RWPE1 (cell line): ENCODE measurements at places on chromosomes 2 and 18.

- DNase-seq: no peak
Observed at GRCh38 chr2:30769481-30769780, 37.8 kb downstream of the CAPN13 start.

GRCh38 chr2:197760293-197760657 is 24.8 kb downstream of the BOLL start:
- DNase-seq: no peak

GRCh38 chr2:124585277-124585676 is 560.2 kb downstream of the CNTNAP5 start:
- no peak for DNase-seq

GRCh38 chr2:190867212-190867611 is 13.4 kb upstream of the GLS start:
- no peak for DNase-seq

DNA sequence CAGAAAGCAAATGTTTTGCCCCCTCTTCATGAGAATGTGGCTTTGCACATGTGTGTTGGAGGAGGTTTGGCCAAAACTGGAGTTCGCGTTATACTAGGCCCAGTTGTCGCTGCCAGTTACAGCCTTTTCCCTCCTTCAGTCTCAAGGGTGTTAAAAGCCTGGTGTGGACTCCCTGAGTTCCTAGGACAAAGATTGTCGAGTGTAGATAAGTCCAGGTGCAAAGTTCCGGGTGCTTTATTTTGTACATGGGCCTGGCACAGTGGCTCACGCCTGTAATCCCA is 542 bp upstream of the RNF103 start:
- DNase-seq: no peak

DNA sequence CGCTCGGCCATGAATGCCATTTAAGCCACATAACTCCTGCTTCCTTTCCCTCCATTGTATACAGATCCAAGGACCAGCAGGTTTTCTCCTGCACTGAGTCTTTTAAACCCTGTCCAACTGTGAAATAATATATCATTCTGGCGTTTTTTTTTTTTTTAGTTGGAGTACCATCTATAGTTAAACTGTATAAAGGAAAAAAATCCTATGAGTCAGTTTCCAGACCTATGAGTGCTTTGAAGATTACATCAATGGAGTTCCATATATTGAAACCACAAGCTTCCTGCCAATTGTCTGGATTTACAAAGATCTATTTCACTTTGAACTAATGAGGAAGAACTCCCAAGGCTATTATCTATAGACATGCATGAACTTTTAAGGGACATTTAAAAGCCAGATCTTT is 2.4 kb upstream of the MALT1 start:
- DNase-seq: peak; percentile 39

DNA sequence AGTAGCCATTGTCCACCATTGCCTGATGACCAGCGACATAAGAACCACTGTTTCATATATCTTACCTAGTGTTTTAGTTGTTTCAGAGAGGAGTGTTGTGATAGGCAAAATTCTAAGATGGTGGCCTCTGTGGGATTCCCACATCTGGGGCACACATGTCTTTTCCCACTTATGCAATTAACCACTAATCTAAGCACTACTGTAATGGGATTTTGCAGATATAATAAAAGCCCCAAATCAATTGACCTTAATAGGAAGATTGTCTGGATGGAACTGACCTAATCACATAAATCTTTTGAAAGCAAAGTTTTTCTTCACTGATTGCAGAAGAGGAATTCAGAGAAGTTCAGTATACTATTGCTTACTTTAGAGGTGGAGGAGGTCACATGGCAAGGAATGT is 469.9 kb downstream of the NUP35 start:
- no peak for DNase-seq

GRCh38 chr2:26708457-26708856 is 15.9 kb downstream of the KCNK3 start:
- no peak for DNase-seq

DNA sequence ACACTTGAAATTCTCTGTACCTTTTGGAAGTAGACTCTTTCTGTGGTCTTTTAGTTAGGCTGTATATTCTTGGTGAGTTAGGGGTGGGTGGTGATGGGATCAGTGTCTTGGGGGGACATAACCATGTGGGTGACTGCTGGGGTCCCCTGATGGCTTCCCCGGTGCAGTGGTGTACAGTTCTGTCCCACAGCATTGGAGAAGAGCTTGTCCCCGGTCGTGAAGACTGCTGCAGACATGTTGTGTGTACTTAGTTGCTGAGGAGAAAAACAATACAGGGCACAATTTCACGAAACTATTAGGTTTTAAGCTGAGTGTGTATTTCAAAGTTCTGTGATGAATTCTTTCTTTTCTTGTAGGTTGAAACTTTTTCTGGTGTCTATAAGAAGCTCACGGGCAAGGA is 5.4 kb downstream of the RPS7 start:
- no peak for DNase-seq

DNA sequence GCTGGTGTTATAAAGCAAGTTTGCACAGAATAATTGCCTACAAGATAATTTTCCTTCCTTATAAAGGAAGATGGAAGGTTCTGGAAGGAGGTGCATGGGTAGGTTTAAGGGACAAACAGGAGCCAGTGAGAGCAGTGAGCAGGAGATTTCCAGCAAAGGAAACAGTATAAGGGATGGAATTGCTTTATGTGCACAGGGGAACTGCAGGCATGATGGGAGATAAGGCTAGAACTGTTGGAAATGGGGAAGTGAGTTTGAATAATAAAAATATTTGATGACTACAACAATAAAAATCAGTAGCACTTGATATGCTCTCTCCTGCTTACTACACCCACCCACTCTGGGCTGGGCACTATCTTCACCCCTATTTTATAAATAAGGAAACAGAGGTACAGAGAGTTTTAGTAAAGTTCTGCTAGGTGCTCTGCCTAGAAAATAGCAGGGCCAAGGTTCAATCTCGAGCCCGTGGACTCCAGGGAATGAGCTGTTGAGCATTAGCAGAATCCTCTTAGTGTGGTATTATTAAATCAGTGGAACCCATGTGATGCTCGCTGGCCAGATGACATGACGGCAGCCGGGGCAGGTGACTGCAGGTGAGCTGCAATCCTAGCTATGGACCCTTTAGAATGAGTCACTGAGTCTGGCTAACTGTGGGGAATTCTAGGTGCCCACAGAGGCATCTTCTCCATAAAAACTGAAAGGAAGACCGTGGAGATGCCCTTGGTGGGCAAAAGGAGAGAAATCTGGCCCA is 302.5 kb downstream of the PIEZO2 start:
- DNase-seq: no peak

DNA sequence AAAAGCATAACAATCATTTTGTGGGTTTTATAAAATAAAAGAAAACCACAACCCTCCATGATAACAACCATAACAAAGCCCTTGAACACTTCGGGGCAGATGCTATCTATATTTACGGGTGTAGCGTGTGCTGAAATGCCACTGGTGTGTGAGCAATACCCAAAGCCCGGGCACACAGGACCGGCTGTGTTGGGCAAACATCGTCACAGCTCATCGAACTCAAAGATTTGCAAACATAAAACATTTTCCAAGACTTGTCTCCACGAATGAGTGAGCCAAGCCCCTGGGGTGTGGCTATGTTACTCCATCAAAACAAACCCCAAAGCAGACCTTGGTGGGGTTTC is 290.2 kb downstream of the LPIN1 start:
- no peak for DNase-seq

DNA sequence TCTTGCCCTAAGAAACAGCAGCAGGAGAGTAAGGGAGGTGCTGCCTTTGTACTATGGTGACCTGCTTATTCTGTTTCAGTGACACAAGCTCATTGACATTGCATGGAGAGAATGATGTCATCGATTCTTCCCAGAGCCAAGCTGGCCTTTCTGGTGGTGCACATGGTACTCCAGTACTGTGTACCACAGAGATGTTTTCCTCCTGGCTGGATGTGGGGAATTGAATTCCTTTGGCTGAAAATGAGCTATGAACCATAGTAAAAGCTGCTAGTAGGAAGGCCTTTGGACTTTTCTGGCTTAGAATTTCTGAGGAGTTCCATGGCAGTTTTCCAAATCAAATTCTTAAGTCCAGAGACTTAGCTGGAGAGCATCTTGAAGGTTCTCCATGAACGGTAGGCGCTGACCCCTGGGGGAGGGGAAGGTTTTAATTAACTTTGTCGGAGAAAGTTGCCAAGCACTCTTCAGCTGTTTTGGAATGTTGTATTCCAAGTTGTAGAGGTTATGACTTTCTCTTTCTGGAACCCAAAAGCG is 17.1 kb upstream of the B3GNT2 start:
- DNase-seq: no peak

DNA sequence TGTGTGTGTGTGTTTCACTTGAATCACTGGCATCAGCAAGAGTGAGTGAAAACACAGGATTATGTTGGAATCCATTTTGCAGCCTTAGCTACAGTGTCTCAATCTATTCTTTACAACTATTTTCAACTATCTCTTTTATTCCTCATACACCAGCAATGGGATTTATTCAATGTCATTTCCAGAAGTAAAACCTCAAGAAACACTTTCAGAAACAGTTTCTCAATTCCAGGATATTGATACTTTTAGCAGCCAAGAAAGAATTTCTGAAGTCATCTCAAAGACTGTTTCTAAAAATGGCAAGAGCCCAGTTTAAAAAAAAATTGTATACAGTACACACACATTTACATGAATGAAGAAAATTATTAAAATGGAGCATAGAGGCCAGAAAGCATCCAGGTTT is 171.6 kb downstream of the FIGN start:
- no peak for DNase-seq

- DNase-seq: no peak
Observed at GRCh38 chr2:8380566-8380965, 301.3 kb upstream of the ID2 start.

DNA sequence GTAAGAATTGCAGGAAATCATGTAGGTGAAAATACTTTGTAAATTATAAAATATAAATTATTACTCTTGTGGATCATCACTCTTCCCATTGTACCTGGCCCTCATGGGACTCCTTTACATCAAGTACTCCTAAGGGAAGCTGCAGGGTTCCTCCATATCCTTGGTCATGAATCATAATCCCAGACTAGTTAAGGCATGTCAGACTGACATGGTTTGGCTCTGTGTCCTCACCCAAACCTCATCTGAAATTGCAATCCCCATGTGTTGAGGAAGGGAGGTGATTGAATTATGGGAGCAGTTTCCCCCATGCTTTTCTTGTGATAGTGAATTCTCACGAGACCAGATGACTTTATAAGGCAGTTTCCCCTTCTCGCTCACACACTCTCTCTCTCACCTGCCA is 77.1 kb downstream of the CMPK2 start:
- peak; percentile 14 for DNase-seq

DNA sequence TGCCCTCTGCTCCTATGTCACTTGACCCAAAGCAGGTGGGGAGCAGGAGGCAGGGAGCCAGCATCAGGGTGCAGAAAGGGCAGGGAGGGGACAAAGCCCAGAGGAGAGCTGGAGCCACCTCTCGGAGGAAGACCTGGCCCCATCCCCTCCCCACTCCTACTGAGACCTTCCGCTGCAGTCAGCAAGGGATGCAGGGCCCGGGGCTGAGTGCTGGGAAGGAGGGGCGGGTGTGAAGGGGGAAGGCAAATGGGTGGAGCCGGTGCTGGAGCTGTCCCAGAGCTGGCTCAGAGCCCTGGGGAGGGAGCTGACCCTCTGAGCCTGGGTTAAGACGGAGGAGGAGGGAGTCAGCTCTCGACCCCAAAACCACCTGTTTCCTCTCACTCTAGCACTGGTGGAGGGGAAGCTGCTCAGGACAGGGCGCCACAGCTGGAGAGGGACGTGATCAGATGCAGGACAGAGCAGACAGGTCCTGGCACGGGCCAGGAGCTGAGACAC is 33.8 kb downstream of the HS1BP3 start:
- no peak for DNase-seq

DNA sequence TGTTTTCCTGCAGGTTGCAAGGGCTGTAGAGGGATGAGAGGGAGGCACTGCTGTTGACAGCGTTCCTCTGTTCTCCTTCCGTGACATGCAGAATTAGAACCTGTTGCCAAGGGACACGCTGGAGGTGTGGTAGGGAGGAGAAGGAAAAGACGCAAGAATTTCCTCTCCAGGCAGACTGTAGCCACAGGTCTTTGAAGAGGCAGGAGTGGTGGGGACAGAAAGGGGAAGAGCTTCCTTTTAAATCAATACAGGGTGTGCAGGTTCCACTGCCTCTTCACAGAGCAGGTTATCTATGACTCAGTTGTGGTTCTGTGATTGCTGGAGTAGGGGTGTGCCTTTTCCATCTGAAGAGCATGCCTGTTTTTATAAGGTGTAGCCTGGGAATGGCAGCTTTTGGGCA is 133.0 kb downstream of the WDSUB1 start:
- DNase-seq: peak; percentile 53

GRCh38 chr2:99878581-99879350 is 263.6 kb downstream of the AFF3 start:
- no peak for DNase-seq

DNA sequence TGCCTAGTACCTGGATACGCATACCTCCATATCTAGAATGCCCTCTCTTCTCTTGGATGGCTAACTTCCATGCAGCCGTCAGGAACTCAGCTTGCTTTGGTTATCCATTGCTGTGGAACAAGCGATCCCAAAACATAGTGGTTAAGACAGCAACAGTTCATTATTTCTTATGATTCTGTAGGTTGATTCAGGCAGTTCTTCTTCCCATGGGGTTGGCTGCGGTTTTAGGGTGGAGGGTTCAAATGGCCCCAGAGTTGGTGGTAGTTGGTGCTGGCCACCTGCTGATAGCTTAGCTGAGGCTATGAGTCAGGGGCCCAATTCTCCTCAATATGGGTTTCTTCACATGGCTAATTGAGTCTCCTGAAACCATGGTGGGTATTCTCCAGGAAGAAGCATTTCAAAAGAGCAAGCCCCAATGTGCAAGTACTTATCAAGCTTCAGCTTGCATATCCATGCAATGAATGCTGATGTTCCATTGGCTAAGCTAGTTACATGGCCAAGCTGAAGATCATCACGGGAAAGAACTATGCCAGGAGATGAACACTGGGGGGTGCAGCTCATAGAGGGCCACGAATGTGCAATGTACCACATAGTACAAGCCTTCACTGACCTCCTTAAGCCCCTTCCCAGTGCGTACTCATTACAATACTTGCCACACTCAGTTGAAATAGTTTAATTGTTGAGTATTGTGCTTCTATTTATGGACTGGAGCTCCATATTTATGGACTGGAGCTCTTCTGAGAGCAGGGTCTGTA is 10.0 kb upstream of the RHOB start:
- DNase-seq: no peak

DNA sequence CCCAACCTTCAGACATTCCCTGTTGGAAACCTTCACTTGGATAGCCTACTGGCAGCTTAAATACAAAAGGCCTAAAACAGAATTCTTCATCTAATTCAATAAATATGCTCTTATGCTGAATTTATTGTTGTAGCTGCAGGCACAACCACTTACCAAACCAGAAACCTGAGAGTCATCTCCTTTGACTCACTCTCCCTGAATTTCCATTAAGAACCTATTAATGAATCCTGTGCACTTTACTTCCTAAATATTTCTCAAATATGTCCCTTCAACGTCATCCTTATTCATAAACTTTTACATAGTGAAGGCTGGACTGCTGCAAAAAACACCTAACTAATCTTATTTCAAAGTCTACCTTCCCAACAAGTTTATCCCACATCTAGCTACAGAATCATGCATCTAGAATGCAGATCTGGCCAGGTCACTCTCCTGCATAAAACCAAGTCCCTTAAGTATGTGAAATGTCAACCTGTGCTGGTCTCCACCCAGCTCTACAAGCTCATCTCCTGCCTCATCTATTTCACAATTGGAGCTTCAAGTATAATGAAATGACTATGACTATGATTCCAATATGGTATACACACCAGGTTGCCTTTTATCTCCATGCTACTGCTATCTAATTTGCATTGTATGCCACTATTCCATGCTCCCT is 354.2 kb downstream of the ZEB2 start:
- peak; percentile 3 for DNase-seq

GRCh38 chr2:20674974-20675679 is 8.2 kb downstream of the GDF7 start:
- DNase-seq: peak; percentile 48
